Peyer's patch (tissue), 4 donors: ENCODE measurements at places on chromosomes 13 and 19.

- no peak for DNase-seq
- no peak overlapping the region for H3K4me3 ChIP-seq
- H3K4me1 ChIP-seq = no peaks in the 10 kb centered on the region
These were observed 107.9 kb downstream of the RGCC start for GRCh38 chr13:41565216-41565615.

- H3K27ac ChIP-seq = no peak overlapping the region
- H3K4me1 ChIP-seq = no peaks in the 10 kb centered on the region
- H3K27me3 ChIP-seq = no peaks in the 10 kb centered on the region
- DNase-seq = no peak
- no peak overlapping the region for H3K4me3 ChIP-seq
- H3K36me3 ChIP-seq = no peaks in the 10 kb centered on the region
These were observed 127.4 kb downstream of the DCT start for GRCh38 chr13:94352057-94352456.

DNA sequence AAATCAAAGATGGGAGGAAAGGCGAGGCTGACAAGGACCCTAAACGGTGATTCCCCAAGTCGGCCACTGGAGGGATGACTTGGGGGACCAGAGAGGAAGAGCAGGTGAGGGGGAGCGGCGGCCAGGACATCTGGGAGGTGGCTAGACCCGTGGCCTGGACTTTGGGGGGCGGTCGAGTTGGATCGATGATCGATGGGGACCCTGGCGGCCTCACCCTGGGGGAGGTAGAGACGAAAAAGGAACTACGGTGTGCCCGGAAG lies 7.7 kb upstream of the CIRBP start:
- no peaks in the 10 kb centered on the region for H3K27me3 ChIP-seq
- H3K4me3 ChIP-seq = peak overlapping the region; percentile 53
- no peaks in the 10 kb centered on the region for H3K36me3 ChIP-seq
- H3K27ac ChIP-seq = peak overlapping the region; percentile 99
- H3K4me1 ChIP-seq = peaks cover 84% of the 10 kb centered on the region

- H3K27me3 ChIP-seq = no peaks in the 10 kb centered on the region
- no peak overlapping the region for H3K4me3 ChIP-seq
- no peak for DNase-seq
- no peak overlapping the region for H3K27ac ChIP-seq
- no peaks in the 10 kb centered on the region for H3K36me3 ChIP-seq
These were observed 98.5 kb upstream of the PABPC3 start for GRCh38 chr13:24997367-24997967.

DNA sequence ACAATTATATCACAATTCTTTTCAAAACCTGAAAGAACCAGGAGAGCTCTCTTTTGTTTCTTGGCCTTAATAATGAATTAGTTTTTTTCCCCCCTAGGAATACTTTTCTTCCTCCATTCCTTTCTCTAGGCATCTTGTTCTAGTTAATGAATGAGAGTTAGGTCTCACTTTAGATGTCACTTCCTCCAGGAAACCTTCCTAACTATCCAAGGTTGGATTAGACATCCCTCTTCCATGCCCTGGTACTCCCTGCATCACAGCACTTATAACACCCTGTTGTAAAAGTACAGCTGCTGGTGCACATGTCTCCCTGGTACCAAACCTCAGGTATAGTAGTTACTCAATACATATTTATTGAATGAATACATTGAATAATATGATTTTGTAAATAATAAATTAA lies 21.2 kb upstream of the DGKH start:
- H3K4me3 ChIP-seq = no peak overlapping the region
- no peak for DNase-seq
- no peaks in the 10 kb centered on the region for H3K36me3 ChIP-seq
- no peaks in the 10 kb centered on the region for H3K27me3 ChIP-seq
- no peak overlapping the region for H3K27ac ChIP-seq

DNA sequence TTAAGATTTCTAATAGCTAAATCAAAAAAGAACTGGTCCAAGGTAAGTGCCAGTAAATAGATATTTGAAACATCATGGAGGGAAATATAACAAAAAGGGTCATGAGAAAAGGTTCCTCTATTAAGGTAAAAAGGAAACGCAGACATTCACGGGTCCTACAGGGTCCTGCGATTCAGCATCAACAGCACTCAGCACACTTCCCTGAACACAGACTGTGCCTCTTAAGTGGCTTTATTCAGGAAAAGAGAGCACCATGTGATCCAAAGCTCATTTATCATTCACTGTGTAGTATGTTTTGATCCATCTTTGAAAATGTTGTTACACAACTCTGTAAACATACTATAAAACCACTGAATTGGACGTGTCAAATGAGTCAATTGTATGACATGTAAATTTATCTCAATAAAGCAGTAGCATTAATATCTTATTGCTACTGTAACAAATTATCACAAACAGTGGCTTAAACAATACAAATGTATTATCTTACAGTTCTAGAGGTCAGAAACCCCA lies 33.7 kb downstream of the CRYL1 start:
- no peak overlapping the region for H3K27ac ChIP-seq
- no peaks in the 10 kb centered on the region for H3K27me3 ChIP-seq
- H3K36me3 ChIP-seq = peaks cover 25% of the 10 kb centered on the region

DNA sequence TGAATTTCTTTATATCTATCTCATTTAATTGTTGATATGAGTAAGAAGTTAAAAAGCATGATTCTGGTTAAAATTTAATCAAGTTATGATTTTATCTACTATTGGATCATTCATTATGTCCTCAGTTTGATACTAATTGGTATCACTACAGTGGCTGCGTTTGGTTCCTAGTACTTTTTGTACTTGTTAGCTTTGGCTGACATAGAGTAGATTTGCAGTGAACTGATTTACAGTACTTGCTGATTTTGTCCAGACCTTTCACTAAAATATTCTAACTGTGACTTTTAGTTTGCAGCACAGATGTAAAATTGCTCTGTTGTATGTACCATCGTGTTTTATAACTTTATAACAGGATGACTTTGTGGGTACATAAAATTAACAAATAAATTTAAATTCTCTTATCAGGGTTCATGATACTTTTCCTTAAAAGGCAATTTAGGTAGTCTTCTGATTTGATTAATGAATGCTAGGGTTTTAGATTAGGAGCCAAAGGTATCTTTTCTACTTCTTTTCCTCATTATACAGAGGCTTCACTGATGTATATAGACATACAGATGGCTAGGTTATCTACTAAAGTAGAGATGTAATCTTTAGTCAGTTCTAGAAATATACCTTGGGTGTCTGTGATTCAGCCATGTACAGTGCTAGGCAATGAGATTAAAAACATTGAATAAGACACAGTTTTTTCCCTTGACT lies 8.7 kb downstream of the UCHL3 start:
- H3K4me1 ChIP-seq = no peaks in the 10 kb centered on the region
- no peaks in the 10 kb centered on the region for H3K36me3 ChIP-seq
- H3K4me3 ChIP-seq = no peak overlapping the region
- H3K27ac ChIP-seq = no peak overlapping the region
- H3K27me3 ChIP-seq = no peaks in the 10 kb centered on the region

GRCh38 chr19:55118401-55118991 lies 1.1 kb upstream of the PPP1R12C start:
- DNase-seq = no peak
- H3K4me1 ChIP-seq = peaks cover 33% of the 10 kb centered on the region
- no peaks in the 10 kb centered on the region for H3K36me3 ChIP-seq
- peak overlapping the region; percentile 73 for H3K27ac ChIP-seq
- no peaks in the 10 kb centered on the region for H3K27me3 ChIP-seq

DNA sequence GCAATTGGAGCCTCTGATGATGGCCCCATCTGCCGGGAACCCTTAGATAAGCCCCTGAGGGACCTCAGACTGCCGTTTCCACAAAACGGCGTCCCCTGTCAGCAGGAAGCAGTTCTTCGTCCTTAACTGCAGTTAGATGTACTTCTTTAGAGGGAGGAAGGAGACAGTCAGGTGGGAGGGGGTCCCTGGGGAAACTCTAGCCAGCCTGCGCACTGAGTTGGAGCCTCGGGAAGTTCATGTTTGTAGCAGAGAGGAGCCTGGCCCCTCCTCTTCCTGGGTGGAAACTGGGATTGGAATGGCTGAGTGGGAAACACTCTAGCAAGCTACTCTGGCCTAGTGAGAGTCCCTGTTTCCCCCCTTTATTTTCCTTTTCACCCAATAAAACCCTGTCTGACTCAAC lies 612.4 kb downstream of the PCDH9 start:
- no peak for DNase-seq
- H3K4me3 ChIP-seq = no peak overlapping the region
- no peaks in the 10 kb centered on the region for H3K4me1 ChIP-seq
- no peaks in the 10 kb centered on the region for H3K27me3 ChIP-seq

GRCh38 chr13:71613066-71613745 lies 253.8 kb downstream of the DACH1 start:
- H3K27me3 ChIP-seq = no peaks in the 10 kb centered on the region
- H3K4me3 ChIP-seq = no peak overlapping the region
- H3K4me1 ChIP-seq = no peaks in the 10 kb centered on the region
- no peak overlapping the region for H3K27ac ChIP-seq
- DNase-seq = no peak

GRCh38 chr19:19459707-19460251 lies 54.3 kb downstream of the GATAD2A start:
- peak overlapping the region; percentile 82 for H3K27ac ChIP-seq
- H3K4me1 ChIP-seq = peaks cover 42% of the 10 kb centered on the region
- peak; percentile 87 for DNase-seq
- H3K4me3 ChIP-seq = peak overlapping the region; percentile 6
- H3K36me3 ChIP-seq = peaks cover 3% of the 10 kb centered on the region

DNA sequence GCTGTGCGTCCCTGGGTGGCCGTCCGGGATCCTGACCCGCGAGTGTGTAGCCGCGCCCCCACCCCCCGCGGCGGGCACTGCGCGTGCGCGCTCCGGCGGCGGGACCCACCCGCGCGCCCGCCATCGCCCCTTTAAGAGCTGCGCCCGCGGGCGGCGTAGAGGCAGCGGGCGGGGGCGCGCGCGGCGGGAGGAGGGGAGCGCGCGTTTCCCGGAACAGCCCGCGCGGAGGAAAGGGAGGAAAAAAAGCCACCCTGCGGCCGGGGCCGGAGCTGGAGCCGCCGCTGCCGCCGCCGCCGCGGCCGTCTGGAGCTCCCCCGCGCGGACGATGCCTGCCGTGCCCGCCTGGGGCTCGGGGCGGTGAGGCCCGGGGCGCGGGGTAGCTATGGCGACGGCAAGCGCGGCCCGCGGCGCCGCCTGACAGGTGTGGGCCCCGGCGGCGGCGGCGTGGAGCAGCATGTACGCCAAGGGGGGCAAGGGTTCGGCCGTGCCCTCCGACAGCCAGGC lies at the start of gene SSBP4:
Gene SSBP4, plus strand, starts transcription at position 204 of the 504 bp plus-strand sequence. Its CDS starts 251 bp downstream, at position 455.
- H3K4me3 ChIP-seq = peak within 1 kb of the TSS; percentile 77
- no peaks in the 10 kb centered on the region for H3K36me3 ChIP-seq
- DNase-seq = peak; percentile 83
- H3K4me1 ChIP-seq = peaks cover 50% of the 10 kb centered on the region

DNA sequence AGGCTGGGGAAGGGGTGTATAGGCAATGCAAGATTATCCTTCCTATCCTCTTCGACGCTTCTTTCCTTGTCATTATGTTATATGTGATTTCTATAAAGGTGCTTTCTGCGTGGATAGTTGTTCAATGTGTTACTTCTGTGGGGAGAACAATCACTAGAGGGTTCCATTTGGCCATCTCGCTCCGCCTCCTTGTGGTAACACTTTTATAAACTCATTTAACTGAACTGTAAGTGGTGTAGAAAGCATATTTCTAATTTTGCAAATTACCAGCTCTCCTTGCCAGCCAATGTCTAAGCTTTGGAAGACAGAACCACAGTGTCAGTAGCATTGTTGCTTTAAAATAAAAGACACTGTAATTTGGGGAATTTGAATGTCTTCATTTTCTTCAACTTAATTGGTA lies 1093.7 kb upstream of the MIR17HG start:
- no peaks in the 10 kb centered on the region for H3K36me3 ChIP-seq
- H3K4me3 ChIP-seq = no peak overlapping the region
- DNase-seq = no peak
- H3K27ac ChIP-seq = no peak overlapping the region
- no peaks in the 10 kb centered on the region for H3K27me3 ChIP-seq
- no peaks in the 10 kb centered on the region for H3K4me1 ChIP-seq

GRCh38 chr13:112825071-112825470 lies 135.2 kb downstream of the ATP11A start:
- no peak for DNase-seq
- no peaks in the 10 kb centered on the region for H3K4me1 ChIP-seq
- H3K27me3 ChIP-seq = no peaks in the 10 kb centered on the region
- no peak overlapping the region for H3K4me3 ChIP-seq
- no peaks in the 10 kb centered on the region for H3K36me3 ChIP-seq
- no peak overlapping the region for H3K27ac ChIP-seq

DNA sequence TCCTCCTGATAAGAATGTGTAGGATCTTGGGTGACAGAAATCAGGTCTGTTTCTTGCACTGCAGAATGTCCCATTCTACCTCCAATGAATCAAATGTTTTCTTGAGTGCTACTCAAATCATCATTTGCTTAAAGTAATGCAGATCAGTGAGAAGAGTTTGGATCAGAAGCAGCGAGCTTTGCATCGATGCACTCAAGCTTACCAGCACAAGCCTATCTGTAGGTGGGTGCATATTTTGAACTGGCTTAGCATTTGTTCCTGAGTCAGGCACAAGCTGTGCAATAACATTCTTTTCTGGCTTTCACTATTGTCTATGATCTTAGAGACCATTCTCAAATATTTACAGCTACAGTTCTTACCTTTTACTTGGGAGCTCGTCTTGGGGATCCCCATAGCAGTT lies 109.5 kb downstream of the UBL3 start:
- H3K27me3 ChIP-seq = no peaks in the 10 kb centered on the region
- H3K4me1 ChIP-seq = no peaks in the 10 kb centered on the region
- H3K4me3 ChIP-seq = no peak overlapping the region
- no peaks in the 10 kb centered on the region for H3K36me3 ChIP-seq

DNA sequence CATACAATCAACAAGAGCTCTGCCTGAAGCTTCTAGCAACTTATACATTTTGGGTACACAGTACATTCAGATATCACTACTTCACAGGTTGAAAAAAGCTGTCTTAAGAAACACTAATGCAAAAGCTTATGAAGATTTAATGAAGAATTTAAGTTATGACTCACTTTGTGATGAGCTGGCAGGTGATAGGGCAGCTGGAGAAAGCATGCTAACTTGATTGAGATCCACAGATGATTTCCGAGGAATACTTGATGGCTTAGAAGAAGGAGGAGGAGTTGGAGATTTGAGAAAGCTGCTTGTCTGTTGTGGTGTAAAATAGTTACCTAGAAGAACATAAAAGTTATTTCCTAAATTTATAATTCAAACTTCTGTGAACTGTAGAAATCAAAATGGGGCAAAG lies 23.3 kb downstream of the EXOSC8 start:
- no peak for DNase-seq
- H3K27me3 ChIP-seq = no peaks in the 10 kb centered on the region
- H3K4me1 ChIP-seq = no peaks in the 10 kb centered on the region
- peaks cover 96% of the 10 kb centered on the region for H3K36me3 ChIP-seq

DNA sequence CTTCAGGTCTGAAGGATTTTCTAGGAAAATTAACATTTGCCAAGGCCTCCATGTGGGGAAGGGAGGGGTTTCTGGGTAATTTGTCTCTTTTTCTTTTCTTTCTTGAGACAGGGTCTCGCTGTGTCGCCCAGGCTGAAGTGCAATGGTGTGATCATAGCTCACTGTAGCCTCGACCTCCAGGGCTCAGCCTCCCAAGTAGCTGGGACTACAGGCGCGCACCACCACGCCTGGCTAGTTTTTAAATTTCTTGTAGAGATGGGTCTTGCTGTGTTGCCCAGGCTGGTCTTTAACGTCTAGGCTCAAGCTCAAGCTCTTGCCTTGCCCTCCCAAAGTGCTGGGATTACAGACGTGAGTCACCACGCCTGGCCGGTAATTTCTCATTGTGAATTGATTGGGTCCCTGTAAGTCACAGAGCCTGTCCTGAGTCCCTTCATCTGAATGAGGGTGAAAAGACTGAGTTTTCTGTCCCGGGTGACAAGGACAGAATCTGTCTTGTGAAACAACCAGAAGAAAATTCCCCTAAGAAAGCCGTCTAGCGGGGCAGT lies 10.0 kb upstream of the SPC24 start:
- H3K36me3 ChIP-seq = no peaks in the 10 kb centered on the region
- peak overlapping the region; percentile 64 for H3K27ac ChIP-seq
- no peak overlapping the region for H3K4me3 ChIP-seq
